ENCODE measurements at places on chromosomes 11 and 22. TPM values are rescaled to one million over a fixed set of nuclear protein-coding genes. Genes with fewer than 3 reads are reported as not detected.

The MS4A4A gene
- total RNA-seq: not detected

The ALDH3B1 gene
- total RNA-seq: 0.23 TPM

The FCHSD2 gene
- total RNA-seq: 32.2 TPM

The PRCP gene
- 59.8 TPM for total RNA-seq

The RELA gene
- 53.7 TPM for total RNA-seq

The SLC5A1 gene
- total RNA-seq: not detected

The PATE4 gene
- not detected for total RNA-seq

The ANO1 gene
- total RNA-seq: not detected

The CALCA gene
- not detected for total RNA-seq

The PAMR1 gene
- 0.66 TPM for total RNA-seq

The SCGB1D2 gene
- total RNA-seq: not detected

The TMEM25 gene
- 28.6 TPM for total RNA-seq

The DTX4 gene
- 129 TPM for total RNA-seq

The ART5 gene
- total RNA-seq: 1.4 TPM

The LRRC4C gene
- total RNA-seq: 5.5 TPM
